ENCODE measurements at places on chromosomes 5 and 9. TPM values are rescaled to one million over a fixed set of nuclear protein-coding genes. Genes with fewer than 3 reads are reported as not detected.
A peak's percentile ranks its signal among the peaks of the same experiment; 100 is the strongest.

DNA sequence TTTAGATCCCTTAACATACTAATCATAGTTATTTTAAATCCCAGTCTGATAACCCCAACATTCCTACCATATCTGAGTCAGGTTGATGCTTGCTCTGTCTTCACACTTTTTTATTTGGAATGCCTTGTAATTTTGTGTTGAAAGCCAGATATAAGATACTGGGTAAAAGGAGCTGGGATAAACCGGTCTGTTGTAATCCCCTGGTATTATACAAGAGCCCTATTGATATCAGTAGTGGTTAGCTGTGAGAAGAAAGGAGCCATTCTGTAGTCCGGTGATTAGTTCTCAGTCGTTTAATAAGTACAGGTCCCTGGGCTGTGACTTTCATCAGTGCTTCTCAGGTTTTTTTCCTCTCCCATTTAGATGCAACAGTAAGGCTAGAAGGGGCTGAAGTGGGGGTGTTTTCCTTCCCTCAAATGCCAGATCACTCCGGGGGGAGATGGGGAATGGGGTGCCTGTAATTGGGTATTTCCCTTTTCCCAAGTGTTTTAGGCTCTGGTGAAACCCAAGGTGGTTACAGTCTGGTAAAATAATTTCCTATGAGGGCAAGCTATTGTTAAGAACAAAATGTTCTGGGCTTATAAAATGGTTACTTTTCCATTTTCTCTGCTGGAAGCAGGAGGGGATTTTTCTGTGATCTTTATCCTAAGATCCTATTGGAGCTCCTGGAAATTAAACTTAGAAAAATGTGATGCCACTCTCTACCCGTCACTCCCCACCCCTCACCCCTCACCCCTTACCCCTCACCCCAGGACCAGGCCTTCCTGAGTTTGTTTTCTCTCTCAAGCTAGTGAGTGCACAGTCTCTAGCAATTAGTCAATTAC lies 72.7 kb downstream of the KCNN2 start:
- no peaks in the 10 kb centered on the region for H3K4me1 ChIP-seq
- H3K36me3 ChIP-seq = no peaks in the 10 kb centered on the region
- no peak for DNase-seq
- H3K27me3 ChIP-seq = no peaks in the 10 kb centered on the region
- no peak overlapping the region for H3K4me3 ChIP-seq

GRCh38 chr9:135885100-135885853 lies 22.1 kb downstream of the CAMSAP1 start:
- H3K27me3 ChIP-seq = no peaks in the 10 kb centered on the region
- H3K27ac ChIP-seq = no peak overlapping the region
- peaks cover 26% of the 10 kb centered on the region for H3K36me3 ChIP-seq
- H3K4me1 ChIP-seq = peaks cover 34% of the 10 kb centered on the region
- no peak overlapping the region for H3K4me3 ChIP-seq

GRCh38 chr9:18427691-18428090 lies 46.3 kb upstream of the ADAMTSL1 start:
- H3K27me3 ChIP-seq = no peaks in the 10 kb centered on the region
- H3K36me3 ChIP-seq = no peaks in the 10 kb centered on the region
- DNase-seq = no peak
- peaks cover 7% of the 10 kb centered on the region for H3K4me1 ChIP-seq
- H3K4me3 ChIP-seq = no peak overlapping the region
- no peak overlapping the region for H3K27ac ChIP-seq

GRCh38 chr9:33931326-33931725 lies 114.4 kb downstream of the UBE2R2 start:
- H3K4me1 ChIP-seq = no peaks in the 10 kb centered on the region
- no peak overlapping the region for H3K27ac ChIP-seq

DNA sequence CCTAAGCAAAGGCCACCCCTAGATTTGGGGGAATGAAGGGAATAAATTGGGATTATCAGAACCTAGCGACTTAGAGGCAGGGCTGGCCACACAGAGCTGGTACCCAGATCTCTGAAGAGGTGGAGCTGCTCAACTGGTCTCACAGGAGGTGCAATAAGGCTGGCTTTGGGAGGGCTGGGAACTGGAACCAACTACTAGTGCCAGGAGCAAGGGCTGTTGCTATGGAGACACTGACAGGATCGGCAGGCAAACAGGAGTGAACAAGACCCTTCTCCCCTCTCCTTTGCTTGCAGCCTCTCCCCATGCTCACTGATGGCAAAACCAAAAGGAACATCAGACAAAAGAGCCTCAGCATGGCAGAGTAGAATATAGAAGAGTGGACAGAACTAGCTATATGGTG lies 17.0 kb upstream of the WHRN start:
- no peaks in the 10 kb centered on the region for H3K27me3 ChIP-seq
- no peaks in the 10 kb centered on the region for H3K36me3 ChIP-seq
- H3K4me1 ChIP-seq = no peaks in the 10 kb centered on the region
- H3K4me3 ChIP-seq = no peak overlapping the region
- no peak overlapping the region for H3K27ac ChIP-seq

- no peaks in the 10 kb centered on the region for H3K27me3 ChIP-seq
- H3K27ac ChIP-seq = no peak overlapping the region
- H3K4me3 ChIP-seq = no peak overlapping the region
- no peak for DNase-seq
- peaks cover 38% of the 10 kb centered on the region for H3K4me1 ChIP-seq
Observed at GRCh38 chr9:87573841-87574342, 76.2 kb downstream of the DAPK1 start.

DNA sequence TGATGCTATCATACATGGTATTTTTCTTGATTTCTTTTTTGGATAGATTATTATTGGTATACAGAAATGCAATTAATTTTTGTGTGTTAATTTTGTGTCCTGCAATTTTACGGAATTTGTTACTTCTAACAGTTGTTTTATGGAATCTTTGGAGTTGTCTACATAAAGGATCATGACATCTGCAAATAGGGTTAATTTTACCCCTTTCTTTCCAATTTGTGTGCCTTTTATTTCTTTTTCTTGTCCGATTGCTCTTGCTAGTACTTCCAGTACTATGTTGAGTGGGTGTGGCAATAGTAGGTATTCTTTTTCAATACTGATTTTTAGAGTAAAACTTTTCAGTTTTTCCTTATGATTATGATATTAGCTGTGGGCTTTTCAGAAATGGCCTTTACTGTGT lies 111.5 kb downstream of the MACROH2A1 start:
- H3K27ac ChIP-seq = no peak overlapping the region
- no peak overlapping the region for H3K4me3 ChIP-seq
- no peaks in the 10 kb centered on the region for H3K36me3 ChIP-seq
- H3K27me3 ChIP-seq = no peaks in the 10 kb centered on the region
- no peaks in the 10 kb centered on the region for H3K4me1 ChIP-seq

The LOX gene
- total RNA-seq = 1.4 TPM

DNA sequence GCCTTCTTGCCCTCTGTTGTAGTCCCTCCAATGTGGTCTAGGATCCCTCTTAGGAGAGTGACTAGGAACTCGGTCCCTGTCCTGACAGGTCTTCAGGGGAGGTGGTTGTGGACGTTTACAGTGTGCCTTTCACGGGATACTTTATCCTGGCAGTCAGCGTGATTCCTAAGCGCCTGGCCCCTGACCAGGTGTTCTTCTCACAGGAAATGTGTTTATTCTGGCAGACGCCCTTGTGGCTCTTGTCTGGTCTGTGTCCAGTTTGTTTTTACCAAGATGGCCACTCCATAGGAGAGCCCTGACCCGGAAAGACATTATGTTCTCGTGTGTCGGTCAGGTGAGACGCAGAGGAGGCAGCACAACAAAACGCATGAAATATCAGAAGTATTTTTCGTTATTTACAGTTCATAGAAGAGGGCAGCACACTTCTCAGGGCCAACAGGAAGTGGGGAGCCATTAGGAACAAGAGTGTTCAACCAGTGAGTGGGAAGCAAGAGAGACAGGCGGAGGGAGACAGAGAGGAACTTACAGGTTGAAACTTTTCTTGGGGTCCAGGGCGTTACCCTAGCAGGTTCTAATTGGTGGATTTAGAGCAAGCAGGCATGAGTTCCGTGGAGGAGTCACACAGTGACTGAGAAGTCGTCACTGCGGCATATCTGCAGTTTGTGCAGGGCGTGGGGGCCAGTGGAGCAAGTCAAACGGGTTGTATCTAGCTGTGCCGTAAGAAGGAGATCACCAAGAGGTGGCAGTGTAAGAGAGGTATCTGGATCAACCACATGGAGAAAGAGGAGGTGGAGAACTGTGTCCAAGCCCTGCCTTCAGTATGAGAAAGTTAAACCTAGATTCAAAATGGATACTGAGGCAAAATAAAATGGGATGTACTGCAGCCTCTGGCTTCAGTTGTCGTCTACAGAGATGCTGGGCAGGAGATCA lies 412.9 kb downstream of the ZSWIM6 start:
- DNase-seq = no peak
- no peak overlapping the region for H3K4me3 ChIP-seq
- H3K4me1 ChIP-seq = no peaks in the 10 kb centered on the region
- no peaks in the 10 kb centered on the region for H3K36me3 ChIP-seq
- no peaks in the 10 kb centered on the region for H3K27me3 ChIP-seq
- no peak overlapping the region for H3K27ac ChIP-seq

The LRRC19 gene
- not detected for total RNA-seq

GRCh38 chr9:38182321-38182720 lies 113.3 kb upstream of the SHB start:
- H3K4me1 ChIP-seq = peaks cover 62% of the 10 kb centered on the region
- DNase-seq = no peak
- H3K27me3 ChIP-seq = no peaks in the 10 kb centered on the region
- no peaks in the 10 kb centered on the region for H3K36me3 ChIP-seq
- H3K4me3 ChIP-seq = no peak overlapping the region

The CCNO gene
- total RNA-seq = 0.95 TPM

- H3K27ac ChIP-seq = no peak overlapping the region
- no peaks in the 10 kb centered on the region for H3K27me3 ChIP-seq
- no peaks in the 10 kb centered on the region for H3K4me1 ChIP-seq
- no peaks in the 10 kb centered on the region for H3K36me3 ChIP-seq
- no peak overlapping the region for H3K4me3 ChIP-seq
Observed at GRCh38 chr9:16526380-16526779, 344.1 kb downstream of the BNC2 start.

DNA sequence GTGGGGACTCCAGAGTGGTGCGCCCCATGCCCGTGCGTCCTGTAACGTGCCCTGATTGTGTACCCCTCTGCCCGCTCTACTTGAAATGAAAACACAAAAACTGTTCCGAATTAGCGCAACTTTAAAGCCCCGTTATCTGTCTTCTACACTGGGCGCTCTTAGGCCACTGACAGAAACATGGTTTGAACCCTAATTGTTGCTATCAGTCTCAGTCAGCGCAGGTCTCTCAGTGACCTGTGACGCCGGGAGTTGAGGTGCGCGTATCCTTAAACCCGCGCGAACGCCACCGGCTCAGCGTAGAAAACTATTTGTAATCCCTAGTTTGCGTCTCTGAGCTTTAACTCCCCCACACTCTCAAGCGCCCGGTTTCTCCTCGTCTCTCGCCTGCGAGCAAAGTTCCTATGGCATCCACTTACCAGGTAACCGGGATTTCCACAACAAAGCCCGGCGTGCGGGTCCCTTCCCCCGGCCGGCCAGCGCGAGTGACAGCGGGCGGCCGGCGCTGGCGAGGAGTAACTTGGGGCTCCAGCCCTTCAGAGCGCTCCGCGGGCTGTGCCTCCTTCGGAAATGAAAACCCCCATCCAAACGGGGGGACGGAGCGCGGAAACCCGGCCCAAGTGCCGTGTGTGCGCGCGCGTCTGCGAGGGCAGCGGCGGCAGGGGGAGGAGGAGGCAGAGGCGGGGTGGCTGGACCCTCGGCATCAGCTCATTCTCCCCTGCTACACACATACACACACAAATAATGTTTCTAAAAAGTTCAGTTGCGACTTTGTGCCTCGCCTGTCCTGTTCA lies 668 bp downstream of the GLIS3 start:
- H3K27me3 ChIP-seq = no peaks in the 10 kb centered on the region
- no peaks in the 10 kb centered on the region for H3K36me3 ChIP-seq
- peak overlapping the region; percentile 89 for H3K4me3 ChIP-seq
- peak overlapping the region; percentile 93 for H3K27ac ChIP-seq
- H3K4me1 ChIP-seq = peaks cover 5% of the 10 kb centered on the region

DNA sequence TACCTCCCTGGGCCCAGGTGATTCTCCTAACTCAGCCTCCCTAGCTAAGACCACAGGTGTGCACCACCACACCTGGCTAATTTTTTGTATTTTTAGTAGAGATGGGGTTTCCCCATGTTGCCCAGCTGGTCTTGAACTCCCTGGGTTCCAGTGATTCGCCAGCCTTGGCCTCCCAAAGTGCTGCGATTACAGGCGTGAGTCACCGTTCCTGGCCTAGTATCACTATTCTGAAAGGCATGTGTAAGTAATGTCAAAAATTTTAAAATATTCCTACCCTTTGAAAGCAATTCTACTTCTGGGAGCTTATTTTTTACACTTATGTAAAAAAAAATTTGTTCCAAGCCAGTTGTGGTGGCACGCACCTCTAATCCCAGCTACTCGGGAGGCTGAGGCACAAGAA lies 27.1 kb upstream of the TLE1 start:
- no peak overlapping the region for H3K27ac ChIP-seq
- H3K4me3 ChIP-seq = no peak overlapping the region
- H3K27me3 ChIP-seq = no peaks in the 10 kb centered on the region
- H3K36me3 ChIP-seq = no peaks in the 10 kb centered on the region

GRCh38 chr5:142012186-142012785 lies 541 bp downstream of the GNPDA1 start:
- H3K27me3 ChIP-seq = no peaks in the 10 kb centered on the region
- H3K27ac ChIP-seq = peak overlapping the region; percentile 76
- H3K4me3 ChIP-seq = peak overlapping the region; percentile 71
- no peak for DNase-seq

GRCh38 chr5:114686356-114686755 lies 324.5 kb downstream of the KCNN2 start:
- DNase-seq = no peak
- no peaks in the 10 kb centered on the region for H3K36me3 ChIP-seq
- H3K4me3 ChIP-seq = no peak overlapping the region
- H3K27ac ChIP-seq = no peak overlapping the region

DNA sequence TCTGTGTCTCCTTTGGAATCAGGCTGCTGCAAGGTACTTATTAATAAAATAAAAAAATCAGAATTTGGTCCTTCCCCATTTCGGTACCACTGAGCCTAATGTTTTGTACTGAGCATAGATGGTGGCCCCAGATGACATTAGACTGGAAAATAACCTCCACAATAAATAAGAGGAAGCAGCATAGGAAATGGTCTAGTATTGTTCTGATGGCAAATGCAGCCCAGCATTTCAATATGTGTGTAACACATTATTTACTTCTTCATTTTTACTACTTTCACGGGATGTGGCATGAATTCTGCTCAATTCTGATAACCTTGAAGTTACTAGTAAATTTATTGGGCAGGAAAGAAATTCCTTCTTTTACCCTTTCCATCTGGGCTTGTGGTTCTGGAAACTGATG lies 295.6 kb downstream of the ADGRV1 start:
- H3K4me3 ChIP-seq = no peak overlapping the region
- peaks cover 15% of the 10 kb centered on the region for H3K4me1 ChIP-seq
- H3K27me3 ChIP-seq = no peaks in the 10 kb centered on the region
- no peak overlapping the region for H3K27ac ChIP-seq
- no peak for DNase-seq

- peaks cover 4% of the 10 kb centered on the region for H3K4me1 ChIP-seq
- H3K36me3 ChIP-seq = no peaks in the 10 kb centered on the region
- H3K27ac ChIP-seq = no peak overlapping the region
- H3K27me3 ChIP-seq = no peaks in the 10 kb centered on the region
Observed at GRCh38 chr9:95373782-95374487, 56.4 kb upstream of the FANCC start.
